ENCODE measurements at places on chromosomes 3 and 15.

DNA sequence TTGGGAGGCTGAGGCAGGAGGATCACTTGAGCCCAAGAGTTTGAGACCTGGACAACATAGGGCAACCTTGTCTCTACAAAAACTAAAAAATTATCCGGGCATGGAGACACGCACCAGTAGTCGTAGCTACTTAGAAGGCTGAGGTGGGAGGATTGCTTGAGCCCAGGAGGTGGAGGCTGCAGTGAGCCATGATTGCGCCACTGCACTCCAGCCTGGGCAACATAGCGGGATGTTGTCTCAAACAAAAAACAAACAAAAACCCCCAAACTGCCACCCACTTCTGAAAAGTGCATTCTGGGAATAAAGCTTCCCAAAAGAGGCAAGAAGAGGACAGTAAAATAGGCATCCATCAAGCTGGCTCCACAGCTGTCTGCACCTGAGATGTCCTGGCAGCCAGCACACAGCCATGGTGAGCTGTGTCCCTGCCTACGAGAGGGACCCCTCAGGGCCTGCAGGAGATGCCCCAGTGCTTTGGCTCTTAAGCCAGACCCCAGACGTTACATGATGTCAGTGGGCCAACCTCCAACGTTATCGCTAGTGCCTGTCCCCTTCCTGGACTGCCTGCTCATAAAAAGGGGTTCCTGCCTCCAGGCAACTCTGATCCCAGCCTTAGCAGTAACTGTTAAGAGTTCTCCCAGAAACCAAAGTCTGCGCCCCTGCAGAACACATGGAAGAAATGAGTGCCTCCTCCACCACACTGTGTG is 101.1 kb downstream of the LRIG1 start:
- no peak for DNase-seq

GRCh38 chr15:39456159-39456558 is 124.7 kb upstream of the THBS1 start:
- DNase-seq: no peak

DNA sequence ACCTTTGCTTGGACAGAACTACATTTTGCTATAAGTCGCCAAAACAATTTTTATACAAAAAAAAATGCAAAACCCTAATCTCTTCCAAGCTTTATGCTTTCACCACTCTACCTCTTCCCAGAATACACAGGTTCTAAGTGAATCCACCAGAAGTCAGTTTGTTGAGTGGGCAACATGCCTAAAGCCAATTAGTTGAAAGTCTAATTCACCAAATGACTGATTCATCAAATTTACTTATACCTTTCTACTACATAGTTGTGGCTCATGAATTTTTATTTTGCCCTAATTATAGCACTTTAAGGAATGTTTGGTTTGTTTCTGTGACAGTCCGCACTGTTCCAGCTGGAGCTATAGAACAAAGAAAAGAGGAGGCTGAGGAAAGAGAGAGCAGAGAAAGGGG is 265.9 kb upstream of the TGFBR2 start:
- no peak for DNase-seq

- DNase-seq: no peak
Observed at GRCh38 chr3:27431116-27431515, 53.1 kb downstream of the SLC4A7 start.

- DNase-seq: no peak
Observed at GRCh38 chr3:143914257-143914656, 57.4 kb upstream of the DIPK2A start.
